ENCODE measurements at places on chromosomes 3 and 15.
A peak's percentile ranks its signal among the peaks of the same experiment; 100 is the strongest.

GRCh38 chr3:62210011-62210410 lies 163.3 kb downstream of the FEZF2 start:
- no peak for DNase-seq

GRCh38 chr3:53065841-53066480 lies 20.1 kb upstream of the SFMBT1 start:
- no peak for DNase-seq

GRCh38 chr3:32414522-32415202 lies 23.0 kb downstream of the CMTM7 start:
- DNase-seq, result no peak

DNA sequence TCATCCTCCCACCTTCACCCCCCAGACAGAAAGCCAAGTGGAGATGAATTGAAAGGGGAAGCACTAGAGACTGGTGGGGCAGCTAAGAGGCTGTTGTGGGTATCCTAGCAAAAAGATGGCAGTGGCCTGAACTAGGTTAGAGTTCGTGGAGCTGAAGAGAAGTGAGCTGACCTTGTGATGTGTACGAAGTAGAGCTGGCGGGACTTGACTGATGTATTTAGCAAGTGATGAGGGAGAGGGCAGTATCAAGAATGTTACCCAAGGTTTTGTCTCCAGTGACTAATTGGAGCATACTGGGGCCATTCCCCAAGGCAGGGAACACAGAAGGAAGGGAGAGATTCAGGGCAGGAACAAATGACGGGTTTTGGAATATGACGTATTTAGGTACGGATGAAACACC lies 50.0 kb upstream of the CP start:
- no peak for DNase-seq

- no peak for DNase-seq
These were observed 70.1 kb upstream of the CDV3 start for GRCh38 chr3:133503409-133503808.

DNA sequence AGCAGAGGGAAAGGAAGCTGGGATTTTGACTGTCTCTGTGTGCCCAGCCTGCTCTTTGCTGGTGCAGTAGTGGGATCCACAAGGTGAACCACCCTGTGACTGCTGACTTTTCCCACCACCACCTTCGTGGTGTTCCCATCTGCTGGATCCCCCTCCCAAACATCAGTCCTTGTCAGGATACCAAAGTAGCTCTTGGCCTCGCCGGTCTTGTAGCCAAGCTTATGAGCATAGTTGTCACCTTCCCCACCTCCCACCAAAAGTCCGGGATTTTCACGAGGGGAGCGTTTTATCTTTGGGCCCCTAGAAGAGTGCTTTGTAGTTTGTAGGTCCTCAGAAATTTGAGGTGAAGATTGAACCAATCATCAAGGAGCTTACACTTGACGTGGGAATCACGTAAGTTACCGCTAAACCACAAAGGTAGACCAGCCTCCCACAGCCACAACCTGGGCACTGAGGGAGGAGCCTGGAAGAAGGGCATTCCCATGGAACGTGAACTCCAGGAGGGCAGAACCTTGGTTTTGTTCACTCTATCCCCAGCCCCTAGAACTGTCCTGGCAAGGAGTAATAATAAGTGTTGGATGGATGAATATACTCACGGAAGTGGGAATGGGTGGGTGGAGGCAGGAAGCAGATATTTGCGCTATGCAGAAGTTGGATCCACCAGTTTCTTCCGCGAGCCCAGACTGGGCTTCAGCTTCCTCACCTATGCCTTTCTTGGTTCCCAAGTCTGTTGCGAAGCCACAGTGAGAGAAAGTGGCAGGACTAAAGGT lies 814 bp upstream of the TEX264 start:
- DNase-seq, result no peak

- peak; percentile 83 for DNase-seq
These were observed 162.0 kb downstream of the KLF13 start for GRCh38 chr15:31488437-31489204.

- DNase-seq, result peak; percentile 73
These were observed 1.7 kb downstream of the PLS1 start for GRCh38 chr3:142597906-142598305.

GRCh38 chr3:189282741-189283140 lies 111.0 kb downstream of the TPRG1 start:
- no peak for DNase-seq

DNA sequence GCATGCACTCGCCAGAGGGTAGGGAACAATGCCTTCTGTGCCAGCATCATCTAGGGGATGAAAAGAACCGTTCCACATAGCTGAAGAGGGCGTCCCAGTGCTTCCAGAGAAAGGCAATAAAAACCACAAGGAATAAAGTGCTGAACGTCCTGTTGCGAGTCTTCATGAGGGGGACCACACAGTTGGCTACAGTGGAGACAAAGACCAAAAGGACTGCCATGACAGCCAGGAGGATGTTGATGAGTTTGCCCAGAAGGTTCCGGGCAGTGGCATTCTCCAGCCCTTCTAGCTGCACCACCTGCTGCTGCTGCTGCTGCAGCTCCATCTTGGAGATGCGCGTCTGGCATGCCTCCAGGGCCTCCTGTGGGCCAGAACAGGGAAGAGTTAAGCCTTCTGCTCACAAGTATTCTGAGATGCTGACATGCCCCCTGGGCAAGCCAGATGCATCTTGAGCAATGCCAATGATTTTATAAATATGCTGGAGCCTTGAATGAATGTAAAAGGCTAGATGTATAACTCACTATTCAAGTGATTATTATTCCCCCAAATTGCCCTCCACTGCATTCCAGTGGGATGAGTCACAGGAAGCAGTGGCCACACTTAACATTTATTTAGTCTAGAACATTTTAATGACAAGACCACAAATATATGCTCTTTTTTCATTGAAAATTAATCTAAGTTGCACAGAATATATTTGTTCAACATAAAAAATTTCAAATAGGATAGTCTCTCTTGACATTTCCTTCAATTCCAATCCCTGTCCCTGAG lies 45.1 kb upstream of the PLXND1 start:
- no peak for DNase-seq

DNA sequence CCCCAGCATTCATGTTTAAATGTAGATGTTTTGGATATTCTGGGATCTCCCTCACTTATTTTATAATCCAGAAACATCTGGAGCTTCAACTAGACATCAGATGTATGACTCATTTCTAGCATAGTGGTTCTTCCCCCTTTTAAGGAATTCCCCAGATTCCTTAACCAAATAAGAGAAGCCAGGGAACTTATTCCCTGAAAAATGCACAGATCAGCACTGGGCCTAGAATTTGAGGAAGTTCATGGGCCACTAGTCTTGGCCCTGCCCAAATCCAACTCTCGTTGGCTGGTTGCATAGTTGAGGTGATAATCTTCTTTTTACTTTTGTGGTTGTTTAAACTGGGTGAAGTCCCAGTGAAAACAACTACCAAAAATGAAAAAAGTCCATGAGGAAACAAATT lies 20.4 kb downstream of the RARRES1 start:
- DNase-seq, result no peak

DNA sequence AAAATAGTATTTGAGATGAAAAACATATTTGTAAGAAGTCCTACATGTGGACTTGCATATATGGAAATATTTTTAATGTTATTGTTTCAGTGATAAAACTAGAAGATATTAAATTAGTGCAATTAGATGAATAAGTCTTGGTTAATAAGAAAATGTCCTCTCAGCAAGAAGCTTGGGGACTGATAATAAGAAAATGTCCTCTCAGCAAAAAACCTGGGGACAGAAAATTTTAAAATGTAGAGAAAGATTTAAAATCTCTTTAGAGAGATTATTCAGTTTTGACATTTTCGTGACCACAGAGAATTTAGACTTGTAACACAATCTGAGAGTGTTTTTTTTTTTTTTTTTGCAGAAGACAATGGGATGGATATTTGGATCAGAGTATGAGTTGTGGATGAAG lies 156.0 kb downstream of the ISL2 start:
- DNase-seq, result no peak

DNA sequence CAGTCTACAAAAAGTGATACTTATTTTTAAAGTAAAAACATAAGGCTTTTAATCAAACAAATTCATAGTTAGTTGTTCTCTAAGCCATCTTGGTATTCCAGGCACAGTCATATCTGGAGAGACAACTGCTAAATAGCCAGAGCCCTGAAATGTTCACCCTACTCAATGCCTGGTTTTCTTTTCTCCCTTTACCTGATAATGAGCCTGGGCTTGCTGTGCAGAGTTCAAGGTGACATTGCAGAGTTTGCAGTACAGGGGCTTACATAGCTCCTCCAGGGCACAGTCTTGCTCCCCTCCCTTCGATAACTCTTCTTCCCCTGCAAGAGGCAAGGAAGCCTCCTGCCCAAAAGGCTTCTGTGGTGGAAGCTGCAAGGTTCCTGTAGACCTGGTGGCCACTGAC lies 4.3 kb downstream of the ZMAT3 start:
- no peak for DNase-seq

- DNase-seq, result no peak
These were observed 28.3 kb downstream of the GAP43 start for GRCh38 chr3:115651599-115651998.

- no peak for DNase-seq
These were observed 133.8 kb downstream of the GREM1 start for GRCh38 chr15:32851572-32851971.

GRCh38 chr15:73930371-73930770 lies 4.1 kb downstream of the LOXL1 start:
- DNase-seq, result no peak

DNA sequence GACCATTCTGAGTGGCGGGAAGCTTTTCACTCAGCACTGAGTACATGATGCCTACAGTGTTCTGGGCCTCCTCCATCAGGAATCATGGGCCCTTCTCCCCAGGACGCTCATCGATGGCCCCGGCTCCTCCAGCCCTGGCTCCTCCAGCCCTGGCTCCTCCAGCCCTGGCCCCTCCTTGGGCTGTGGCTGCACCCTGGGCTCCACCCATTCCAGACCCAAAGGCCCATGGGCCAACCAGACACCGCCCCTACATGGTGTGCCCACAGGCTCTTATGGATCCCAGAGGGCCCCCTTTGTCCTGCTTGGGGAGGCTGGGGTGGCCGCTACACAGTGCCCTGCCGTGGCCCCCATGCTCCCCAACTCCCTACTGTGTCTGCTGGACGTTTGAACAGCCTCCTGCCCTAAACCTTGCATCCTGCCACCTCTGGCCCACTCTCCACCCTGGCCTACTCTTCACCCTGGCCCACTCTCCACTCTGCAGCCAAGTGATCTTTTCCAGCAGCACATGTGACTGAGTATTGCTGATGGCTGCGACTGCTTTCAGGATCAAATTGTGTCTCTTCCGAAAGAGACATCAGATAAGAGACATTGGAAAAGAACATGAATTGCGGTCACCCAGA lies 57.9 kb downstream of the APBA2 start:
- DNase-seq, result no peak

DNA sequence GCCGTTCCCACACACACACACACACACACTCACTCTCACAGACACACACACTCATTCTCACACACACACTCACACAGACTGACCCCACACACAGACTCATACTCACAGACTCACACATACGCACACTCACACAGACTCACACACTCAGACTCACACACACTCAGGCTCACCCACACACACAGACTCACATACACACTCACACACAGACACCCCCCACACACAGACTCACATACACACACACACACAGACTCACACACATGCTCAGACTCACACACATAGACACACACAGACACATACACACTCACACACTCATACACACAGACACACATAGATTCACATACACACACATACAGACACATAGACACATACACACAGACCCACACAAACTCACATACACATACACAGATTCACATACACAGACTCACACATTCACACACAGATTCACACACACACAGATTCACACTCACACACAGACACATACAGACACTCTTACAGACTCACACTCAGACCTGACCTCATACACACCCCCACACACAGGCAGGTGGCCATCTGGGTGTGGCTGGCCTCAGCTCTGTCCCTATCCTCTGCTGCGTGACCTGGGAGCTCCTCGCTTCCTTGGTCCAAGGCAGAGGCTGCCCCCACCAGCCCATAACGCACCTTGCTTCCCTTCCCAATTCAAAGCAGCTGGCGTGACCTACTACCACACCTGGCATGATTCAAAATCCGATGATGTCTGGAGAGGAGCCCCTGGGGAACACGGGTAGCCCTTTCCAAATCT lies 1.9 kb downstream of the C3orf22 start:
- DNase-seq, result no peak

DNA sequence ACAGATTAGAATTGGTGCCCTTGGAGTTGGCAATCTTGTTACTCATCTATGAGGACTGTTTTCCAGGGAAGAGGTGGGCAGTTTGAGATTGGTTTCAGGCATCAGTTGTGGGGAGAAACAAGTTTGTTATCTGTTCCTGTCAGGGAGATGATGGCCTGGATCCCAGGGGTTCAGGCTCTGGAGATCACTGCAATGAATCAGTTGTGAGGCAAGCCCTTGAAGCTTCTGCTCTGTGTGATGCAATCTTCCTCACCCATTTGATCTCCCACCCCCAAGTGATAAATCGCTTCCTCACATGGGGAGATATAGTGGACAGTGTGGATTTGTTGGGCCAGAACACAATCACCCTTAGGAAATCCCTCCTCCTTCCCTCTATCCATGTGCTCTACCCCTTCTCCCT lies 276.6 kb upstream of the LRTM1 start:
- no peak for DNase-seq

DNA sequence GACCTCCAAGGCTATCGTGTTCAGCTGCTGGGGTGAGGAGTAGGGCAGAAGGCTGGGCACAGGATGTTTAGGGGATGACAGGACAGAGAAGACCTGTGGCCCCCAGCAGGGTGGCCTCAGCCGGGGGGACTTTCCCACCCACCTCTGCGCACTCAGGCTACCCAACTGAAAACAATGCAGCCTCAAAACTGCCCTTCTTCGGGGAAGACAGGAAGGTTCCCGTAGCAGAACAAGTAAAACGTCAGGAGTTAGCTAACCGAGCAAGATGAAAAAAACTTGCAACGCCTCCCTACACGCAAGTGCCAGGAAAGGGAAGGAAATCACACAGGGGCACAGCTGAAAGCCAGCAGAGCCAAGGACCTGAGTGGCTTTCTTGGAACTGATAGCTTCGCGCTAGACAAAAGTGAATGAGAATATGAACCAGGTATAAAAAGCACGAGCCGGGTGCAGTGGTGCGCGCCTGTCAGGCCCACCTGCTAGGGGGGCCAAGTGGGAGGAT lies 38.4 kb upstream of the FURIN start:
- no peak for DNase-seq

DNA sequence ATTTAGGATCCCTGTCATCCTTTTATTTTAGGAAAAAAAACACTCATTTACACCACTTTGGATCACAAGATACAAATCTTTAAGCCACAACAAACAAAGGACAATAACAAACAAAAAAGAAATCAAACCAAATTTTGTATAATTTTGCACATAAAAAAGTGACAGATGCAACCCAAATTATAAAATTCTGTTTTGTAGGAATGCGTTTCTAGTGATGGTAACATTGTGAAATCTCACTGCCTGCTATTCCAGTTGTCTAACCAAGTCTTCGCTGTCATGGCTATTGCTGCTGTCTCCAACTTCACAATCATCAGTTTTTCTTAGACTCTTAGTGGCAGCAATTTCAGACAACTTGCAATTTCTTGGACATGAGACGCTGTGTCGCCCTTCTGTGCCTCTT lies 58.3 kb upstream of the ARL6 start:
- no peak for DNase-seq

- DNase-seq, result no peak
These were observed 5.9 kb upstream of the POLG start for GRCh38 chr15:89340573-89340972.

Data from small intestine (tissue), 16 donors.